ENCODE measurements at places on chromosomes 4 and X.
A peak's percentile ranks its signal among the peaks of the same experiment; 100 is the strongest.

GRCh38 chrX:113747274-113747973 is 836.5 kb upstream of the HTR2C start:
- DNase-seq: no peak

DNA sequence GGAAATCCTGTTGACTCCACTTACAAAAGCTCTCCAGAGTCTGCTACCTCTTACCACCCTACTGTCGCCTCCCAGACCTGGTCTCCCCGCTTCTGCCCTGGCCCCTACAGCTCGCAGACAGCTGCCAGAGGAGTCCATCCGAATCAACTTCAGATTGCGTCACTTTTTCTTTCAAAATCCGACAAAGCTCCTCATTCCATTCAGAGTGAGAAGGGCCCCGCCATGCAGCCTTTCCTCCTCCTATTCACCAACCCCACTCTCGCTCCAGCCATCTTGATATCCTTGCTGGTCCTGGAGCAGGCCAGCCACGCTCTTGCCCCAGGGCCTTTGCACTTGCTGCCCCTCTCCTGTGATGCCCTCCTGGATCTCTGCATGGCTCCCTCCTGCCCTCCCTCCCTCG is 5.2 kb upstream of the OPN1LW start:
- no peak for DNase-seq

- no peak for DNase-seq
Measured at GRCh38 chr4:146073517-146073916, 102.0 kb upstream of the LSM6 start.

- peak; percentile 26 for DNase-seq
Measured at GRCh38 chr4:9835430-9835829, 54.0 kb downstream of the DRD5 start.

DNA sequence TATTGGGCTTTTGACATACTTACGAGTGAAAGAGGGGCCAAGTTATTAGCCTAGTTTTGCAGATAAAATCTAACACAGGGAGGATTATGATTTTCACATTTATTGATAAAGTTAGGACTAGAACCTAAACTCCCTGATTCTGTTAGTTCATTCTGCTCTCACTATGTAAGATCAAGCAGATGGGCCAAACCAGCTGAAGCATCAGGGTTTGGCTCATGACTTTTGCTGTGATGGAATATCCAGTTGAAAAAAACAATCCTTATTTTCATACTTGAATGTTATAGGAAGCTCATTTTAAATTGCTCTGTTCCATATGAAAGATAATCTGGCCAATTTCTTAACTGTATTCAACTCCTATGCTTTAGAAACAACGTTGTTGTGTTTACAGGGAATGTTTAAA is 21.2 kb downstream of the SPRY1 start:
- no peak for DNase-seq

GRCh38 chr4:177596035-177596434 is 153.8 kb upstream of the AGA start:
- DNase-seq: no peak

GRCh38 chr4:11152684-11153083 is 276.0 kb downstream of the HS3ST1 start:
- no peak for DNase-seq

- DNase-seq: no peak
Measured at GRCh38 chr4:104930298-104930697, 216.4 kb upstream of the TET2 start.

DNA sequence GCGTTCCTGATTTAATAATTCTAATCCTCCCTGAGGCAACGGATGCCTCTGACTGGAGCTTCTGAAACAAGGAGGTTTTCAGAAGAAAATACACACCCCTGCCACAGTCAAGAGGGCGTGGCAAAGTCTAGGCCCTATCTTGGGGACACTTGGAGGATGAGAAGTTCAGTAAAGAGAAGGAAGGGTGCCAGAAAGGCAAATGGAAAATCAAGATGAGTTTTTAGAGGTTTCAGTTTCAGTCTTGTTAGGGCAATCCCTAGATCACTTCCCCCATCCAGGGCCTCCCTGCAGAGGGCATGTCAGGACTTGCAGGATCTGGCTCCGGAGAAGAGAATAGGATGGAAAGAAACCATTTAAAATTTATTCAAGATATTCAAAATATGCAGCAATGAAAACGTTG is 28.5 kb upstream of the FGF2 start:
- DNase-seq: no peak

DNA sequence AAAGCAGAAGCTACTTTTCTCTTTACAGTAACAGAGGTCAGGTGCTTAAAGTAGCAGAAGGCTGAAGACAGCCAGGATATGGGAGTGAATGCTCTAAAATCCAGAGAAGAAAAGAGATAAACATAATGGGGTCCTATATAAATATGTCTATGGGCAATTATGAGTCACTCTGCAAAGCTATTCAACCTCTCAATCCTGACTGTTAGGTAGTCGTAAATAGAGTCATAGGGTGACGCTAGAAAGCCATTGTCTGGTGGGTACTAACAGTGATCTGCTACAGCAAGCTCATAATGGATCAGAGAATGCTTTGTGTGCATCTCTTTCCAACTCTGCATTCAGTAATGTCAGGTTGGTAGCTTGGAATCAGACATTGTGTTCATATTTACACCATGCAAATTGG is 53.5 kb upstream of the PDE5A start:
- no peak for DNase-seq

DNA sequence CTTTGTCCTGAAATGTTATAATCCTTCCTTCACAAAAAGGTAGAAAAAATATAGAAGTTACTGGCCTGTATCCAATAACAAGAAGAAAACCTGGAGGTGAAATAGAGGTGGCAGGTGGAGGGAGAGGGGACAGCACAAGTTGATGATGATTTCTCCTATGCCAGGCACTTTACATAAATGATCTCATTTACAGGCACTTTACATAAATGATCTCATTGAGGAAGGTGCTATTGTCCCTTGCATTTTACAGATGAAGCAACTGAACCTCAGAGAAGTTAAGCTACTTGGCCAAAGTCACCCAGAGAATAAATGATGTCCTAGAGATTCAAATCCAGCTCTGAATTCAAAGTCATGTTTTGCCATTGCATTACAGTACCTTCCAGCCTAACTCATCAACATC is 7.1 kb upstream of the OPHN1 start:
- no peak for DNase-seq

GRCh38 chrX:151899622-151900021 is 13.1 kb upstream of the MAGEA4 start:
- no peak for DNase-seq

- no peak for DNase-seq
Measured at GRCh38 chrX:10519278-10519677, 101.1 kb downstream of the MID1 start.

- no peak for DNase-seq
Measured at GRCh38 chrX:79452881-79453280, 85.7 kb upstream of the ITM2A start.

DNA sequence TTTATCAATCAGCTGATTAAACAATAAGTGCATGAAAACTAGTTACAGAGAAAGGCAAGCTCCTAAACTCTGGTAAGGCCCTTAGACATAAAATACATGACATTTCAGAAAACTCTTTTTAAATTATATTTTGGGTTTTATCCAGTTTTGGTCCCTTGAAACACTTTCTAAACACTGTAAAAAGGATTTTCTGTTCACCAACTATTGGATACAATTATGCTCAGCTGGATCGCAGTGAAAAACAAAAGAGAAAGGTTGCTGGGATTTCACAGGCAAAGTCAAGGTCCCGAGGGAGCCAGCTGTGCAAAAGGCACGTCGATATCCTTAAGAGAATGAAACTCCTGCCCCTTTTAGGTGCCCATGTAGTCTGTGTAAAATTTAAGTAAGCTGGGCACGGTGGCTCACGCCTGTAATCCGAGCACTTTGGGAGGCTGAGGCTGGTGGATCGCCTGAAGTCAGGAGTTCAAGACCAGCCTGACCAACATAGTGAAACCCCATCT is 1018.4 kb upstream of the INTU start:
- DNase-seq: no peak

GRCh38 chrX:133980406-133980805 is 5.0 kb downstream of the GPC3 start:
- no peak for DNase-seq

DNA sequence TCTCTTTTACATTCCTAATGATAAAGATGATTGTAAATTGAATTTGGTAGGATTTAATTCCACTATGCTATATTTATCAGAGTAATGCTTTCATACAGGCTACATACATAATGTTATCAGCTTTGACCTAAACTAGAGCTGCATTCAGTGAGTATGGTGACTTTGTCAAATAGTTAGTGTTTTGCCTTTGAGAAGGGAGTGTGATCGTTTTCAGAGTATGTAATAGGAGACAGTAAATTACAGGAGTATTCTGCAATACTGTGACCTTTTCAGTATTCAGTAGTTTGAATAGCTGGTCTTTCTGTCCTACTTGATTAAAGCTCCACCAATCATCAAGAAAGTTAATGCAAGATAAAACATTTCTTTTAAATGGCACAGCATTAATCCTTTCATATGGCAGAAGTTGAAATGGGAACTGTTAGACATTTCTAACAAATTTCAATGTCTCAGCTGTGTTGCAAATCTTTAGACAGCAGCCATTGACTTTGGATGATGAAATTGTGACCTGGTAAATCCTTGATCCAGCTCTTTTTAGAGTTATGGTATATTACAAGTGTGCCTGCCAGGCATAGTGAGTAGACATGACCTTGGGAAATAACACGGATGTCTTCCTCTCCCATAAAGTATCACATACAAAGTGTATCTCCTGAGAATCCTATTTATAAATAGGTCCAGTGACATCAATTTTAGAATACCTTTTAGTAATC is 455.3 kb downstream of the KCTD8 start:
- no peak for DNase-seq

DNA sequence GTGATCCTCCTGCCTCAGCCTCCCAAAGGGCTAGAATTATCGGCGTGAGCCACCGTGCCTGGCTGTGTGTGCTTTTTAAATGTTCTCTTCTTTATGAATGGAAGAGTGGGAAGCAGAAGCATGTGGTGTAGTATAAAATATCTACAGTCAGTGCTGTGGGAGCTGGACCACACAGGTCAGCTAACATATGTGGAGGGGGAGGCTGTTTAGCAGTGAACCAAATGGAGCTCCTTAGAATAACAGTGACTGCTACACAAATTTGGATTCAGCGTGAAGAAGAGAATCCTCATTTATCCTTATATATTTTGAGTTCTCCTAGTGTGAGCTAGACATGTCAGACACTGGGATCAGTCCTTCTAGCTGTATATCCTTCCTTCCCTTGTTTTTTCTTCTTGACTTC is 3.2 kb downstream of the SNX25 start:
- no peak for DNase-seq

GRCh38 chrX:1295550-1295949 is 26.9 kb downstream of the CSF2RA start:
- DNase-seq: no peak

DNA sequence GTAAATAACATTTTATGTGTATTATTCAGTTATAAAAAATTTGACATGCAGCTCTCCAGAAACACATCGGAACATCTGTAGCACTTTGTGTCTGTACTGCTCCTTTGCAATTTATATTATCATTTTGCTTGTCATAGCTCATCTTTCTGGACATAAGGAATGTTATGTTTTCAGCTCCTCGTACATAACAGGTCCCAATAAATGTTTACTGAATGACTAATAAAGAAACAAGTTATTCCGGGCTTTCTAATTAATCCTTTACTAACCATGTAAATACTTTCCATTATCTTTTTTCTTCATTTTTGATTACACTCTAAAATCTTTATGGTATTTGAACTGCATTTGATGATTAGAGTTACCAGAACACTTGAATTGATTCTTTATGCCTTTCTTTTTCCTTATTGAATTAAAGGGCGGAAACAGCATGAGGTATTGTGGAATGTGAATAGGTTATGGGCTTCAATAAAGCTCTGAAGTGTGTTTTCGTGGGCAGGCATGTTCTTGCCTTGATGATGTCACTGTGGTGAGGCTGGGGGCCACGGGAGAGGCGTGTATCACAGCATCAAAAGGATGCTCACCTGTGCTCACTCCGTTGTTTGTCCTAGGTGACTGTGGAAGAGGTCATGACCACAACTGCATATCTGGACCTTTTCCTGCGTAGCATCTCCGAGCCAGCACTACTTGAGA is 131.6 kb downstream of the GATB start:
- DNase-seq: no peak

DNA sequence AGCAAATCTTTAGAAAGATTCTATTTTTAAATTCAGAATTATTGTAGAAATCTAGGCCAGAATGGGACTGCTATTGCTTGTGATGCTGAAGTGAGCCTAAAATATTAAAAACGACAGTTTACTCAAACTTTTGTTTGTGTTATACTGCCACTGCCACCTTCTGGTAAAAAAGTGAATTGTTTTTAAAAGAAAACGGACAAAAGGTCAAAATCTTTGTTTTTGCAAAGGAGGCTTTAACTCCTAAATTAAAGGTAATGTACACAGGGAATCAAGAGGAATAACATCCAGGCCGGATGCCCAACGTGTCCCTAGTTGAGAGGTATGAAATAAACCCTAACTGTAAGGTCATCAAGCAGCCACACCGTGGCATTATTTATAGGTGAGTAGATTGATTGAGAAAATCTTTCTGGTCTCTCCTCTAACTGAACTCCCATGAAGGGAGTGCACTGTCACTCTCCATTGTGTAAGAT is 338.3 kb upstream of the GALNT7 start:
- peak; percentile 8 for DNase-seq

DNA sequence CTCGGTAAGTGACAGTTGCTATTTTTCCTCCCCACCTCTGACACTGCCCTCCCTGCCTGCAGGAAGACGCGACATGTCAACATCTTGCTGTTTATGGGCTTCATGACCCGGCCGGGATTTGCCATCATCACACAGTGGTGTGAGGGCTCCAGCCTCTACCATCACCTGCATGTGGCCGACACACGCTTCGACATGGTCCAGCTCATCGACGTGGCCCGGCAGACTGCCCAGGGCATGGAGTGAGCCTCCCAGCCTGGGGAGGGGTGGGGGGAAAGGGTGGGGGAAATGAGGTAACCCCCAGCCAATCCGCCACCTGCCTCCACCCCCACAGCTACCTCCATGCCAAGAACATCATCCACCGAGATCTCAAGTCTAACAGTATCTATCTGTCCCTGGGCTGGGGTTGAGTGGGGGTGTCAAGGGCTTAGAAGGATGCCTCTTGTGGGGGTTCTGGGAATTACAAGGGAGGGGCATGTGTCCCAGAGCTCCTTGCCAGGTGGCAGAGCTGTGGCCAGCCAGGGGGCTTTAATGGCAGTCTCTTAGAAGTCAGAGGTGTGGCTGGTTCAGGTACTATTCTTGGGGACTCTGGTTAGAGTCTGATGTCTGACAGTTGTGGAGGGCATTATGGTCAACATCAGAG is 7.8 kb downstream of the ARAF start:
- no peak for DNase-seq

GRCh38 chr4:17398035-17398434 is 113.9 kb downstream of the QDPR start:
- no peak for DNase-seq

DNA sequence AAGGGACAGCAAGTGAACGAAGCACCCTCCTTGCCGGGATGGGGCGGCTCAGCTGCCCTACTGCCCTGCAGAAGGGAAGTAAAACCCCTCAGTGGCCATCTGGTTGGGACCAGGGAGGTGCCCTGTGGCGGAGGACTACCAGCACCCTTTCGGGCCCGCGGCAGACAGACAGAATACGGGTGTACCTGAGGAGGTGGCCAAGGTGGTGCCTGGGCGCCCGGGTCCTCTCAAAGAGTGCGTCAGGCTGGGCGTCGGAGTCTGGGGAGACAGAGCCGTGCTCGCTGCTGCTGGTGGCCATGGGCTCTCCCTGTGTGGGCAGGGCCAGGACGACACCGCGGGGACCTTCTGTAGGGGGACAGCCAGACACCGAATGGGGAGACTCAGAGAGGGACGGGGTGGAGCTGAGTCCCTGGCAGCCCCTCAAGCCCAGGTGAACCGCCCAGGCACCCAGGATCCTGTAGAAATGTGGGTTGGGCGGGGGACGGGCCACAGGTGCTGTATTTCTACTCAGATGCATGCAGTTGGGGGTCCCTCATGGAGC is 29.7 kb downstream of the PDHA1 start:
- no peak for DNase-seq
